Stimulated activated CD4-positive, alpha-beta T cell treated with anti-CD3 and anti-CD28 coated beads, Interleukin-15, amount 100 ng/mL, for 1 hour (primary cell): ENCODE measurements at places on chromosomes 5 and 9.

DNA sequence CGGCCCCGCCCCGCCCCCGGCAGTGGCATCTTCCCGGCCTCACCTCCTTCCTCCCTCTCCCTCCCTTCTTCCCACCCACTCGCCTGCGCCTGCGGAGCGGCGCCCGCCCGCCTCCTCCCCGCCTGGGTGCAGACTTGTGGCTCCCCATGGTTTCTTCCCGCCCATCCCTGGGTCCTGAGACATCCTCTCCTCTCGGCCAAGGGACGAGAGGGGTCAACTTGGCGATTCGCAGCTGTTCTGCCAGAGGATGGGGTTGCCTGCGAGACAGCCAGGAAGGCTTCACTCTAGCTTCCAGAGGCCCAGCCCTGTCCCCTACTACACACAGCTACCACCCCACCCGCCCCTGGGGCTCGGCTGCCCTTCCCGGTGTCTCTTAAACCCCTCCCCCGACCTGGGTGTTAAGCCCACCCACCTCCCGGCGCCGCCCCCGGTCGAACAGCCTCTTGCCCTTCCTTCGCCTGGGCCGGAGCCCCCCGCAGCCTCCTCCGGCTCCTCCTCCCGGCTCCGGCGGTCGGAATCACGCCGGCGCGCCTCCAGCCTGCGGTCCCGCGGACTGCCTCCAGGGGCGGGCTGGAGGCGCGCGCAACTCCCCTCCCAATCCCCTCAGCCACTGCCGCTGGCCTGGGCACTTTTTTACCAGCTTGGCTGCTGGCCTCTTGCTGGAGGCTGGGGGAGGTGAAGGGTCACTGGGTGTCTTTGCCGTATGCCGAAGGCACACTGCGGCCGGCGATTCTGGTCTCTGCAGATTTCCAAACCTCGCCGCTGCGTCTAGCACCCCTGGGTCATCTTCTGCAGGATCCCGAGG, 1.9 kb downstream of the JADE2 start:
- DNase-seq = peak; percentile 64

DNA sequence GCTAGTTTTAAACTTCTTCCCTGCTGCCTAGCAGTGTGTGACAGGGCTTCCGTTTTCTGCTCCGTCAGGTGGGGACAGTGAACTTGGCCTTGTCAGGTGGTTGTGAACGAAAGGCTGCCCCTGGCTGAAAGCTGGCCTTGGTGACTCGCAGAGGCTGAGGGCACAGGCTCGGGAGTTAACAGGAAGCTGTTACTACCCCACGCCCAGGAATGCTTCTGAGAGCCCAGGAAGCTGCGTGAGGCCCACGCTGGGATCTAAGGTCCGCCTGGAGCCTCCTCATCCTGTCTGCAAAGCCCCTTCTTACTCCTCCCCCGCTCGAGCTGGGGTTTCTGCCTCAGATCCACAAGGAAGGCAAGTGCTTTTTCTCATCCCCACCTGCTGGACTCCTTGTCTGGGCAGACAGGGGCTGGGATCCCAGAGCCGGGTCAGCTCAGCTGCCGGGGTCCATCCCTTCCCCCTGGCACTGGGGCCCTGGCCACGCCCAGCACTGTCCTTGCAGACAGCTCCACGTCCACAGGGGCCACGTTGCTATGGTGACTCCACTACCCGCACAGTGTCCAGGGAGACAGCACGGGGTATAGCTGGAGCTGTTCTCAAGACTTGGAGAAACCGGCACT, 124.7 kb upstream of the TBC1D2 start:
- no peak for DNase-seq

GRCh38 chr5:38497946-38498345, 58.5 kb downstream of the LIFR start:
- no peak for DNase-seq

DNA sequence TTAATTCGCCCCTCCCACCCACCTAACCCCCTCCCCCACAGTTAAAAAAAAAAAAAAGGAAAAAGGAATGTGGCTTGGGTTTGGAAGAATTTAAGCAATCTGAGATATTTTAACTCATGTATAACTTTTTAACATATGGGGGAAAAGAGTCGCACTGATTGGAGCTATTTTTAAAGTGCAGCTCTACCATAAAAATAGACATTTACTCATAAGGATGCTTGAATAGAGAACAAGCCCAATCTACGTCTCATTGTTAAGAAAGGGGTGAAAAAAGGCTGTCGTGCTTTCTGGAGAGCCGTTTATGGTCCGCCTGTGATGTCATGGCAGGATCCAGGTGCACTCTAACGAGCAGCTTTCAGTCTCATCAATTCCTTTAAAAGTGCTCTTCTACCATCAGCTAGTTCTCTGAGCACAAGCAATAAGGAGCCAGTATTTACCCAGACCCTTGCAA, 142.4 kb downstream of the ELAVL2 start:
- no peak for DNase-seq

DNA sequence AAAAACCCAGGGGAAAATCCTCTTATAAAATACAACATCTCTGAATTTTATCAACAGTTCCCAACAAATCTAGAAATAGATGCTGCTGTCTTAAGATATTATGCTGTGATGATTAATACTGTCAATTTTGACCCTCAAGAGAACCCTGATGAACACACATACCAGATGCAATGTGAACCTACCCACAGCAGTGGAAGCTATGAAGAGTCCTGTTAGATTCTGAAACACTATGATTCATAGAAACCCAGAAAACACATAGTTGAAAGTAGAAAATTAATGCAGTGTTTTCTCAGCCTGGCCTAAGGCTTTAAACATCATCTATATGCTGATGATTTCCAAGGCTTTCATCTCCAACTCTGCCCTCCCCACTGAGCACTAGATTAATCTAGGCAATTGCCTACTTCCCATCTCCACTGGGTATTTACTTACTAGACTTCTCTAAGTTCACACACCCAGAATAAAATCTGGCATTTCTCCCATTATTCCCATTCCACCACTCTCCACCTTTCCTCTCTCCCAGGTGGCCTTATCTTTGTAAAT, 296.2 kb downstream of the CTNND2 start:
- DNase-seq = no peak

GRCh38 chr9:127634698-127635097, 22.6 kb downstream of the STXBP1 start:
- no peak for DNase-seq

DNA sequence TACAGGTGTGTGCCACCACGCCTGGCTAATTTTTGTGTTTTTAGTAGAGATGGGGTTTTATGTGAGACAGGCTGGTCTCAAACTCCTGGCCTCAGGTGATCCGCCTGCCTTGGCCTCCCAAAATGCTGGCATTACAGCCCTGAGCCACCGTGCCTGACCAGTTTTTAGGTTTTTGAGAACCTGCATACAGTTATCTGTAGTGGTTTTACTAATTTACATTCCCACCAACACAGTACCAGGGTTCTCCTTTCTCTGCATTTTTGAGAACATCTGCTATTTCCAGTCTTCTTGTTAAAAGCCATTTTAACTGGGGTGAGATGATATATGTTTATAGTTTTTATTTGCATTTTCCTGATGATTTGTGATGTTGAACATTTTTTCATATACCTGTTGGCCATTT, 12.8 kb downstream of the DMXL1 start:
- DNase-seq = no peak

- DNase-seq = no peak
These were observed 259.6 kb downstream of the CDH12 start for GRCh38 chr5:22593592-22593991.

DNA sequence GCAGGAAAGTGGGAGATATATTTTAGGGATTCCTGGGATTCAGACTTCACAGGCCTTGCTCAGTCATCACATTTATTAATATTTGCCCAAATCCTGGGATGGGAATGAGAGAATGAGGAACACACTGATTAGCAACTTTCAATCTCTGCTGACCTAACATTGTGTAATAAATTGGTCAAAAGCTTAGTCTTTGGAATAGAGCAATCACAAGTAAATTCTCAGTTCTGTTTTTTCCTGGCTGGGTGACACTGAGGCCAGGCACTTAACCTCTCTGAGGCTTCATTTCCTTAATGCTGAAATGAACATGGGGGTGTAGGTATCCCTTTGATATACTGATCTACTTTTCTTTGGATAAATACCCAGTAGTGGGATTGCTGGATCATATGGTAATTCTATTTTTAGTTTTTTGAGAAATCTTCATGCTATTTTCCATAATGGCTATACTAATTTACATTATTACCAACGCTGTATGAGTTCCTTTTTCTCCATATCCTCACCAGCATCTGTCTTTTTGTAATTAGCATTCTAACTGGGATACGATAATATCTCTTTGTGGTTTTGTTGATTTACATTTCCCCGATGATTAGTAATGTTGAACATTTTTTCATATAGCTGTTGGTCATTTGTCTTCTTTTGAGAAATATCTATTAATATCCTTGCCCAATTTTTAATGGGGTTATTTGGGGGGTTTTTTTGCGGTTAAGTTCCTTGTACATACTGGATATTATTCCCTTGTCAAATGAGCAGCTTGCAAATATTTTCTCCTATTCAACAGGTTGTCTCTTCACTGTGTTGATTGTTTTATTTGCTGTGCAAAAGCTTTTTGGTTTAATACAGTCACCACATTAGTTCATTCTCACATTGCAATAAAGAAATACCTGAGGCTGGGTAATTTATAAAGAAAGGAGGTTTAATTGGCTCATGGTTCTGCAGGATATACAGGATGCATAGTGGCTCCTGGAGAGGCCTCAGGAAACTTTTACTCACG, 36.8 kb upstream of the NIPBL start:
- DNase-seq = no peak

GRCh38 chr5:59799668-59800346, 93.7 kb downstream of the PDE4D start:
- DNase-seq = no peak

DNA sequence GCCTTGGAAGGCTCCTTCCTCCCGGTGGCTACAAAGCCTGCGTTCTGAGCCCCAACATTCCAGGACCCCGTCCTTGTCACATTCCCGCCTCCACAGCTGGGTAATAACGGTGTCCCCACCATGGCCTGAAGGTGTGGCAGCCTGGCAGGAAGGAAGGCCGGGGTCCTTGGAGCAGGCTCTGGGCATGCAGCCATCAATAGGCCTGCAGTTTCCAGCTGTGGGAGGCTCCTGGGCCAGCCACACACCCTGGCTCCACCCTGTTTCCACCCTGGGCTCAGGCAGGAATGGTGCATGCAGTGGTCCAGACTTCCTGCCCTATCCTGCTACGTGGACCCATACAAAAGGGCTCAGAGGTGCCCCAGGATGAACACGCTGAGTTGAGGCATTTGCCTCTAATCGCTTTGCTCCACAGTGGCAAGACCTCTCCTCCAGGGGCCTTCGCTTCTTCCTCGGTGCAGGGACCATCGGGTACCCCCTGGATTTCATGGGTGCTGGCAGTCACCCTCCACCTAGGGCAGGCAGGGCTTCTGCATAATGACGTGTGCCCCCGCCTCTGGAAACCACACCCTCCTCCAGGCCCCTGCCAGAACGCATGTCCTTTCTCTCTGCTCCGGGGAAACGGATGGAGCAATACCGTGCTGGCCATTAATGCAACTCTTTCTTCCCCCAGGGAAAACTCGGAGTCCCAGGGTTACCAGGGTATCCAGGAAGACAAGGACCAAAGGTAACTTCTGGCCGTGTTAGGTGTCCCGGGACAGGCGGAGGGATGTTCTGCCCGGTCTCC, 95.1 kb upstream of the FCN2 start:
- DNase-seq = no peak

DNA sequence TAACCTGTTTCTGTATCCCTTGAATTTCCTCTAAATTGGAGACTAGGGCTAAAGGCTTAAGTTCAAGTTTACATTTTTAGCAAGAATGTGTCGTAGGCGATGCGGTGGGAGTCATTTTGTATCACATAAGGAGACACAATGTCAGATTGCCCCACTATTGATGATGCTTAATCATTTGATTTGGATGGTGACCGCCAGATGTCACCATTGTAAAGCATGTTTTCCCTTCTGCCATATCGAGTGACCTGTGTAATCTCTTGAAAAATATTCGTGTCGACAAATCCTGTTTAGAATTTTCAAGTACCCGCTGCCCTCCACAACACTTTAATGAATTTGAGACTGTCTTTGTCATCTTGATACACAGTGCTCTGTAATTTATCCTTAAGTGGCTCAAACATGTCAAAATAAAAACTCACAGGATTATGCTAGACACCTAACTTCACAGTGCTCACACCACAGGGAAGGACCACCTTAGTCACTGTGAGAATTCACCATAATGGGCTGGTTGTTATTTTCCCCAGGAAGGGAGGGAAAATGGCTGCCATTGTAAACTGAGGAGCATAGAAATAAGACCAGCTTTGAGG, 34.5 kb upstream of the SLC46A2 start:
- no peak for DNase-seq

GRCh38 chr5:168820874-168821273, 241.7 kb upstream of the PANK3 start:
- no peak for DNase-seq

DNA sequence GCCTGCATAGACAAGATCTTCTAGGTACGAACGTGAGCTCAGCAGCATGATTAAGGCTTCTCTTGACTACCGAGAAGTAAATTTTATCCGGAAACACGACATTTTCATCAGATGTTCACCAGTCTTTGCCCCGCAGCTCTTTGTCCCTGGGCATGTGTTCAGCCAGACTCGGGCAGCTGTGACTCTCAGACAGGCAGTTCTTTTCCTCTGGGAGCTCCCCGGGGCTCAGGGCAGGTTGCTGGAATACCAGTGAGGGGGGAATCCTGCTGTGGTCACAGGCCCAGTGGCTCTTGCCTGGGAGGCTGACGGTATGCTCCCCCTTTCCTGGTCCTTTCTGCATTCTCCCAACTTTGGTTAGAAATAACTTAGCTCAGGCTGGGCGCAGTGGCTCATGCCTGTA, 186.1 kb downstream of the GNA14 start:
- no peak for DNase-seq

DNA sequence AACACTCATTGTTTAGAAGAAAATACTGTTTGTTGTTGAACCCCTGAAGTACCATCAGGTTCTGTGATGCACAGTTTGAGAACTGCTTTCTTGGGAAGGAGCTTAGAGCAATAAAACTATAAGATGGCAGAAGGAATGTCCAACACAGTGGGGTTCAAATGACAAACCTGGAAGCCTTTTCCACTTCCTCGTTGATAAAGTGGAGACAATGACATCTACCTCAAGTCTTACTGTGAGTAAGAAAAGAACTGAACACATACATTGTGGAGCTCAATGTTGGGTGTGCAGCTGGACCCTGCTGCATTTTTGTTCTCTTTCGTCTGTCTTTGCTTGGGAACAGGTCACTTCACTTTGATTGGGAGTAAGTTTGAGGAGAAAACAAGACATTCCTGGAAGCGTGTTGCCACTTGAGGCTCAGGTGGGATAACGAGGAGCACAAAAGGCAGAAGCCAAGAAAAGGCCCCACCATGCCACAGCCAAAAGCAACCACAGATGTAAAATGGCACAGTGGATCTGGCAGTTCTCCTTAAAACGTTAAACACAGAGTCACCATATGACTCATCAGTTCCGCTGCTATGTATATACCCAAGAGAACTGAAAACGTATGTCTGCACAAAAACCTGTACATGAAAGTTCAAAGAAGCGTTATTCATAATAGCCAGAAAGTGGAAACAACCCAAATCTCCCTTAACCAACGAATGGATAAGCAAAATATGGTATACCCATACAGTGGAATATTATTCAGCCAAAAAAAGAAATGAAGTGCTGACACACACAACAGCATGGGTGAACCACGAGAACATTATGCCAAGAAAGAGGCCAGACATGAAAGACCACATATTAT, 42.9 kb upstream of the SUB1 start:
- no peak for DNase-seq

GRCh38 chr5:74945561-74946165, 79.5 kb upstream of the FAM169A start:
- no peak for DNase-seq
